ENCODE measurements at places on chromosomes 13 and 19. TPM values are rescaled to one million over a fixed set of nuclear protein-coding genes. Genes with fewer than 3 reads are reported as not detected.

The TMEM205 gene
- 49.8 TPM for total RNA-seq

The CCDC8 gene
- 33.8 TPM for total RNA-seq

The PCSK4 gene
- total RNA-seq, result 37.7 TPM

The IL27RA gene
- 3.7 TPM for total RNA-seq

GRCh38 chr13:40452038-40452666 is 214.3 kb downstream of the FOXO1 start:
- no peak for DNase-seq

GRCh38 chr19:49692147-49692506 is 1.2 kb downstream of the CPT1C start:
- DNase-seq, result no peak

GRCh38 chr13:59274958-59275727 is 888.6 kb downstream of the DIAPH3 start:
- DNase-seq, result no peak

- DNase-seq, result no peak
Observed at GRCh38 chr13:27404680-27405079, 19.7 kb upstream of the GTF3A start.
